Activated T-helper 1 cell treated with Interleukin-2 at 50 U/mL for 16 hours (primary cell): ENCODE measurements at places on chromosomes 4 and X.

DNA sequence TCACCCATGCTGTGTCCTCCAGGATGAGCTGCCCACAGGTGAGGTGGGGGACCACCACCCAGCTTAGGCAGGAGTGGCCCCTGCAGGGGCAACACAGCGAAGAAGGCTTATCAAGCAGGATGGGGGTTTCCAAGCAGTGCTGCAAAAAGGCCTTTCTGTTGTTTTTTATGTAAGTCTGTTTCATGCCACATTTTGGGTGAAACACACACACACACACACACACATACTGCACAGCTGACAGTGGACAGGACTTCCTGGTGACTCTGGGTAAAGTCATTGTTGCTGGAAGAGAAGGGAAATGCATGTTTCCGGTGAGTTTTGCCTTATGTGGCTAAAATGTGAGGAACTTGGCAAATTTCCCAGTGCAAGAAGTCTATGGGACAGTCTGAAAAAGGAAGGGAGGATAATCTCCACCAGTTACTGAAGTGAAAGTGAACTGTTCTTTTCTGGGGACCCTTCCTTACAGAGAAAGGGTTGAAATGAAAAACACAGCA, 119.2 kb downstream of the IRF2 start:
- DNase-seq: no peak

- DNase-seq: no peak
These were observed 38.6 kb downstream of the AR start for GRCh38 chrX:67582436-67582835.

DNA sequence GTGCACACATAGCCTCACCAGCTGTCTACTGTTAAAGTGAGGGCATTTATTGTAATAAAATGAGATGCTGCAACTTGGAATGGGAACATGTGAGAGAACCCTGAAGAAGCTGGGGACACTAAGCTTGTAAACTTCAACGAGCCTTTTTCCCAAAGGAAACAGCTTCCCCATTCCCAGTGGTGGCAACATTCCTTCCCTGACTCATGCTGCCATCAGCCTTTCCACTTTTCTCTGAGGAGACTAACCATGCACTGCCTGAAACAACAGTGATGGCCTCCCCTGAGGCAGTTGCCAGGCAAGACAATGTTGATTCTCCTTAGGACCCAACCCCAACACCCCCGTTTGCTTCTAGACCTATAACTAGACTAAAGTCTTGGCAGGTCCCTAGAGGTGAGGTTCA, 928.3 kb downstream of the GLUD2 start:
- no peak for DNase-seq

- DNase-seq: no peak
These were observed 144.8 kb downstream of the COL25A1 start for GRCh38 chr4:109157696-109158095.

DNA sequence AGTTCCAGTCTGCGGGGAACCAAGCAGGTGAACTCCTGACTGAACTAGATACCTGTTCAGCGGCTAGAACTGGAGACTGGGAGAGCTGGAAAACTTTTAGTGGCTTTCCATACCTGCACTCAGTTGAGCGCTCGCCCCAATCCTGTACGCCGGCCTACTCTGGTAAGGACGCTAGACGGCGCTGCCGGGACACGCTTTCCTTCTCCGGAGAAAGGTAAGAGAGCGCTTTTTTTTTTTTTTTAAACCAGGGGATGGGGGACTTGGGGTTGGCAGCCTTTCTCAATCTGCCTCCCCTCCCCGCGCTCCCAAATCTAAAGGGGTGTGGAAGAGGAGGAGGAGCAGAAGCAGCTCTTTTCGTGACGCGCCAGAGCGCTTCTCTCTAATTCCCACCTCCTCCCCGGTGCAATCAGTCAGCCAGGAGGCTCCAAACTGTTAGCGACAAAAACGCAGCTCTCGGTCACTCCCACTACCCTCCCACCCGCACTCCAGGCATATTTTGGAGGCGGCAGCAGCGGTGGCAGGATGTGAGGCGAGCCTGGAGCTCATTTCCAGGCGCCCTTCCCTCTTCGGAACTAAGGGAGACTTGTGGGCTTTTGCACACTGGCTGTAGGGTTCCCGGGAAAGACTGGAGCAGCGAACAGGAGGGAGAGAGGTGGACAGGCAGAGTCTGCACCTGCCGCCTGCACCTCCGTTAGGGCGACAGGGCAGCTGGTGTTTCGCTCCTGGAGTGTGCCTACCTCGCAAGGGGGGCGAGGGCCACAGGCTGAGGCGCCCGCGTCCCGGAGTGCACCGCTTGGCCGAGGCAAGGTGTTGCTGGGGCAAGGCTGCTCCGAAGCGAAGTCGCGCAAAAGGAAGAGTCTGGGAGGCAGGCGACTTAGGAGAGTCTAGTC, at the start of gene IL1RAPL2:
Gene IL1RAPL2 (plus strand): TSS at position 409 of the 890 bp plus-strand sequence.
- DNase-seq: no peak

DNA sequence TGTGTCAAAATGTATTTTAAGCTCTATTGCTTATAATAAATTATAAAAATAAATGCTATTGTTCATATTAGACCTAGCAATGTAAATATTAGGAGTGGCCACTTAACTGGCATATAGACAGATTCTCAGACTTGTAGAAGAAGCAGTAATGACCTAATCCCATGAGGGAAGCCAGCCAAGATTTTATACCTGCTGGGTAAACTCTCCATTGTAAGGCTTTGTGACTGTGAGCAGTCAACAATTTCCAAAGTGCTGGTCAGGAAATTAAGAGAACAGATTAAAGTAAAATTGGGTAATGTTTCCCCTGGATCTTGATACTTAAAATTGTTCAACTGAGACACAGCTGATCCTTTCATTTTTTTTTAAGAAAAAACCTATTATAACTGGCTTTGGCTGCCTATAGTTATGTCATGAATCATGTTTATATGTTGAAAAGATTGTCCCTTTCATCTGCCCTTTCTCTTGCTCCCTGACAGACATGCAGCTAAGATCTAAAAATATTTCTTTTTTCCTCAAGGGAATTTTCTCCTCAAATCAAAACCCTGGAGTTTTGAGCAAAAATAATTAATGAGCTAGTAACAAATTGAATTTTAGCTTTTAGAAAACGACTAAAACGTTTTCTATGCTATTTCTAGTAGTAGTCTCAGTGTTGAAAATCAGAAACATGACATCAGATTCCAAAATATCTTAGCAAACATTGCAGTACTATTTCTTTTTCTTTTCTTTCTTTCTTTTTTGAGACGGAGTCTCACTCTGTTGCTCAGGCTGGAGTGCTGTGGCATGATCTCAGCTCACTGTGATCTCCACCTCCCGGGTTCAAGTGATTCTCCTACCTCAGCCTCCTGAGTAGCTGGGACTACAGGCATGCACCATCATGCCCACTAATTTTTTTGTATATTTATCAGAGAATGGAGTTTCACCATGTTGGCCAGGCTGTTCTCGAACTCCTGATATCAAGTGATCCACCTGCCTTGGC, 77.9 kb downstream of the ADGRL3 start:
- no peak for DNase-seq

GRCh38 chr4:80568891-80569290, 233.4 kb downstream of the CFAP299 start:
- DNase-seq: no peak

- no peak for DNase-seq
These were observed 38.6 kb upstream of the EDA2R start for GRCh38 chrX:66677430-66677829.

DNA sequence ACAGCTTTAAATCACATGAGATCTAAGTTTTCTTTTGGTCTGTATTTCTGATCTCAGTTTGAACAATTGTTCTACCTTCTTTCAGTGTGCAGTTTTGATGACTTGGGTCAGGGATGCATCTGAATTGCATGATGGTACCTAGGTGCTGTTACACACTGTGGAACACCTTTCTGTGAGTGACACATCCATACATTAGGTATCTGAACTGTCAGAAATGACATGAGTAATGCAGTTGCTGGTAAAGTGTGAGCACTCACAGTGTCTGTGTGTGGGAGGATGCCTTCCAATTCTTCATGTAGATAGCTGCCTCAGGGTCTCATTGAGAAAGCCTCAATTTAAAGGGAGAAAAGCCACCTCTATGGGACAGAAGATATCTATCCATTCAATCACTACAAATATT, 411.9 kb downstream of the PPARGC1A start:
- DNase-seq: no peak

DNA sequence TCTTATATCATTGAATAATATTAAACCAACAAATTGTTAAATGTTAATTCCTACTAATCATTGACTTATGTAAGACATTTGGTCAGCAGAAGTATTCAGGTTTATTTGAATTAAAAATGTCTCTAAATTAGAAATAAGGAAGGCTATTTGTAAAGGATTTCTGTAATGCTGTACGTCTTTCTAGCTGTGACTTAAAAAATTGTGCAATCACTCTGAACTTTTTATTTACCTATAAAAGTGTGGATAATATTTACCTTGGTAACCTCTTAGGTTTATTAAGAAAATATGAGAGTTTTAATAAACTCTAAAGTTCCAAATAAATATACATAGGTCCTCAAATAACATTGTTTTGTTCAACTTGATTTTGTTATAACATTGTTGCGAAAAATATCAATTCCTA, 76.9 kb downstream of the SLC30A9 start:
- DNase-seq: no peak

GRCh38 chrX:23185951-23186350, 148.7 kb upstream of the PTCHD1 start:
- no peak for DNase-seq

GRCh38 chrX:123814343-123814742, 45.5 kb upstream of the XIAP start:
- DNase-seq: no peak
